ENCODE measurements at places on chromosomes 5 and 9.

GRCh38 chr9:27768781-27769180, 195.5 kb upstream of the C9orf72 start:
- DNase-seq, result no peak

- no peak for DNase-seq
These were observed 94.7 kb downstream of the RXRA start for GRCh38 chr9:134420974-134421432.

- no peak for DNase-seq
These were observed 83.3 kb upstream of the CCDC112 start for GRCh38 chr5:115379622-115380344.

GRCh38 chr5:115656404-115656803, 30.6 kb upstream of the TMED7 start:
- no peak for DNase-seq

Measured in CMK (cell line).